K562 (cell line): ENCODE measurements at places on chromosomes 6 and 20. TPM values are rescaled to one million over a fixed set of nuclear protein-coding genes. Genes with fewer than 3 reads are reported as not detected.

DNA sequence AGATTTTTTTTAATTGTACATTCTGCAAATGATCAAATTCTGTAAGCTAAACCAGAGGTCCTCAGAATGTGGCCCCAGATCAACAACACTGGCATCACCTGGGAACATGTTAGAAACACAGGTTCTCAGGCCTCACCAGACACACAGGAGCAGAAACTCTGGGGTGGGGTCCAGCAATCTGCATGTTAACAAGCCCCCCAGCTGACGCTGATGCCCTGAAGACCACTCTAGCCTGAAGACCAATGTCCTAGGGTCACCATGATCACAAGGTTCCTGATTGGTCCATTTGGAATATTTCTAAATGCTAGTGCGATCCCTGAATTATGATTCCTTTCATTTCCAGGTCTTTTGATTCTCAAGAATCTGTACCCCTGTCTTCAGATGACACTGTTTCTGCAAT lies 2.4 kb upstream of the LY86 start:
- no peak overlapping the region for H3K27ac ChIP-seq
- DNase-seq, result no peak
- no peak overlapping the region for H3K4me3 ChIP-seq
- no peaks in the 10 kb centered on the region for H3K4me1 ChIP-seq
- H3K36me3 ChIP-seq, result no peaks in the 10 kb centered on the region
- H3K27me3 ChIP-seq, result peaks cover 32% of the 10 kb centered on the region

NEURL2 gene
- 1.2 and 1.9 TPM in 2 replicates for total RNA-seq

- peaks cover 20% of the 10 kb centered on the region; the same call in 2 of the 3 replicates for H3K4me1 ChIP-seq
- DNase-seq, result no peak
- H3K4me3 ChIP-seq, result no peak overlapping the region
- no peaks in the 10 kb centered on the region for H3K27me3 ChIP-seq
- H3K27ac ChIP-seq, result no peak overlapping the region
- peaks cover 51% of the 10 kb centered on the region for H3K36me3 ChIP-seq
Measured at GRCh38 chr6:35473850-35474130, 5.6 kb downstream of the RPL10A start.

DNA sequence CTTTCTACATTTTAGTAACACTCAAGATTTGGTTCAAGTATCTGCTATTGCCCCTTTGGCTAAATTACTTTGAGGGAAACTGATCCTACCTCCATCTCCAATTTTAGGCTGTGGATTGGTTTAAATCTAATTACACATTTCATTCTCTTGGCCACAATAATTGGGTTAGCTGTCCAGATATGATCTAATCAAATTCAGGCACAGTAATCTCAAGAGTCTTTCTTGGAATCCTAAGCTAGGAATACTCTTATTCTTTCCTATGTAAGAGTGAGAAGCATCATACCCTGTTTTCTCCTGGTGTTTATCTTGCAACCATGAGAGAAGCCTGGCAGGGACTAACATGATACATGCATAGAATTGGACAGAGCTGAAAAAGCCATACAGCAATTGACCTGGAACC lies 300.4 kb upstream of the MARCKS start:
- H3K4me1 ChIP-seq, result no peaks in the 10 kb centered on the region
- H3K4me3 ChIP-seq, result no peak overlapping the region
- H3K36me3 ChIP-seq, result no peaks in the 10 kb centered on the region

GRCh38 chr6:121008553-121008952 lies 325.7 kb downstream of the TBC1D32 start:
- no peaks in the 10 kb centered on the region for H3K4me1 ChIP-seq
- H3K27me3 ChIP-seq, result no peaks in the 10 kb centered on the region
- H3K4me3 ChIP-seq, result no peak overlapping the region

DNA sequence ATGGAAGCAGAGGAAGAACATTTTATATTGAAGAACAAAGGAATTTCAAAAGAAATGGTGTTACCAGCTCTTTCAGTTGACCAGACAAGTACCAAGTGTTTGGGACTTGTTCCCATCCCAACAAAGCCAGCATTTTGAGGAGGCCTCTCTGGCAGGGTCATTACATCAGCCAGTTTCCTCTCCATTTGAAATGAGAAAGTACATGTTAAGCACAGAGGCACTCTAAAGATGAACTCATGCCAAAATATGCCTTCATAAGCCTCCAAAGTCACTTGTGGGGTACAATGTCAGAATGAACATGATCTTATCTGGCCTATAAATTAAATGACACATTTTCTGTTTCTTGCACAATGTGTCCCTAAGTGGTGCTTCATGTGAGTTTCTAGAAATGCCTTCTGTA lies 223.9 kb downstream of the PRL start:
- H3K27me3 ChIP-seq, result no peaks in the 10 kb centered on the region
- no peak overlapping the region for H3K4me3 ChIP-seq
- H3K36me3 ChIP-seq, result no peaks in the 10 kb centered on the region
- H3K27ac ChIP-seq, result no peak overlapping the region
- no peak for DNase-seq

SRSF12 gene
- total RNA-seq, result not detected in 2 replicates

SLC13A3 gene
- total RNA-seq, result 14.9 and 16.4 TPM in 2 replicates
